Naive thymus-derived CD8-positive, alpha-beta T cell (primary cell): ENCODE measurements at places on chromosomes 1 and 21.

- peak; percentile 40 for DNase-seq
These were observed 4.6 kb downstream of the FCRLB start for GRCh38 chr1:161725908-161726472.

- no peak for DNase-seq
These were observed 198.3 kb downstream of the OLFM3 start for GRCh38 chr1:101798417-101798816.

DNA sequence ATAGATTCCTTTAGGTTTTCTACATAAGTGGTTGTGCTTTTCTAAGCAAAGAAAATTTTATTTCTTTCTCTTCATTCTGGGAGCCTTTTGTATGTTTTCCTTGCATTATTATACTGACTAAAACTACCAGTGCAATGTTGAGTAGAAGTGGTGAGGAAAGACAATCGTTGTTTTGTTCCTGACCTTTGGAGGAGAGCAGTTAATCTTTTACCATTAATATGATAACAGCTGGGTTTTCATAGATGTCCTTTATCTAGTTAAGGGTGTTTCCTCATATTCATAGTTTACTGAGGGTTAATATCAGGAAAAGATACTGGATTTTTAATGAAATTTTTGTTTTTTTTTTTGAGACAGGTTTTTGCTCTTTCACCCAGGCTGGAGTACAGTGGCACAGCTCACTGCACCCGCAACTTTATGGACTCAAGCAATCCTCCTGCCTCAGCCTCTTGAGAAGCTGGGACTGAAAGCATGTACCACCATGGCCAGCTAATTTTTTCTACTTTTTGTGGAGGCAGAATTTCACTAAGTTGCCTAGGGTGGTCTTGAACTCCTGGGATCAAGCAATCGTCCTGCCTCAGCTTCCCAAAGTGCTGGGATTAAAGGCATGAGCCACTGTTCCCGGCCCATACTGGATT is 9.0 kb upstream of the KCTD3 start:
- no peak for DNase-seq

GRCh38 chr21:37414292-37415253 is 48.0 kb downstream of the DYRK1A start:
- DNase-seq: no peak

GRCh38 chr1:68495532-68495931 is 1.4 kb downstream of the DEPDC1 start:
- no peak for DNase-seq

GRCh38 chr1:164787834-164788231 is 228.8 kb downstream of the PBX1 start:
- no peak for DNase-seq

DNA sequence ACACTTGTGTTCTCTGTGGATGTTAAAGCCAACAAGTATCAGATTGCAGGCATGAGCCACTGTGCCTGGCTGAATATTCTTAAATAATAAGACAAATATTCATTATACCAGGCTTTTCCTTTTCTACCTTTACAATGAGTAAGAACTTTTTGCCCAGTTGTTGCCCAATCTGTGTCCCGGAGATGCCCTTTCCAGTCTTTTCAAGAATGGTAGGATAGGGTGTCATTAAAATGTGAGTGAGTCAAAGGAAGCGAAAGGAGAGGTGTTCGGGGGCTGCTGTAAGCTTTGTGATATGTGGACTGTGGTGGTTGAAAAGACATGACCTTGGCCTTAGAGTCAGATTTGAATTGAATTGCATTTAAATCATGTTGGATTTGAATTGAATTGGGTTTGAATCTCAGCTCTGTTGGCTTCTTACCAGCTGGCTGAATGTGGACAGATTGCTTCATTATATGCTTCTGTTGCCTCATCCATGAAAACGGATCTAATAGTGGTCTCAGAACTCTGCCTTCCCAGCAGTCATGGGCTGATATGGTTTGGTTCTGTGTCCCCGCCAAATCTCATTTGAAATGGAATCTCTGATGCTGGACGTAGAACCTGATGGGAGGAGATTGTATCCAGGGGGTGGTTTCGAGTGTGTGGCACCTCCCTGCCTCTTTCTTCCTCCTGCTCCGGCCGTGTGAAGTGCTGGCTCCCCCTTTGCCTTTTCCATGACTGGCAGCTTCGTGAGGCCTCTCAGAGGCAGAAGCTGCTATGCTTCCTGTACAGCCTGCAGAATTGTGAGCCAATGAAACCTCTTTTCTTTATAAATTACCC is 22.7 kb upstream of the AADACL3 start:
- DNase-seq: no peak

GRCh38 chr21:43818685-43819084 is 29.3 kb downstream of the RRP1 start:
- DNase-seq: no peak

GRCh38 chr1:184739796-184740195 is 14.9 kb downstream of the EDEM3 start:
- no peak for DNase-seq

- no peak for DNase-seq
These were observed 164.4 kb upstream of the GORAB start for GRCh38 chr1:170367615-170368014.

DNA sequence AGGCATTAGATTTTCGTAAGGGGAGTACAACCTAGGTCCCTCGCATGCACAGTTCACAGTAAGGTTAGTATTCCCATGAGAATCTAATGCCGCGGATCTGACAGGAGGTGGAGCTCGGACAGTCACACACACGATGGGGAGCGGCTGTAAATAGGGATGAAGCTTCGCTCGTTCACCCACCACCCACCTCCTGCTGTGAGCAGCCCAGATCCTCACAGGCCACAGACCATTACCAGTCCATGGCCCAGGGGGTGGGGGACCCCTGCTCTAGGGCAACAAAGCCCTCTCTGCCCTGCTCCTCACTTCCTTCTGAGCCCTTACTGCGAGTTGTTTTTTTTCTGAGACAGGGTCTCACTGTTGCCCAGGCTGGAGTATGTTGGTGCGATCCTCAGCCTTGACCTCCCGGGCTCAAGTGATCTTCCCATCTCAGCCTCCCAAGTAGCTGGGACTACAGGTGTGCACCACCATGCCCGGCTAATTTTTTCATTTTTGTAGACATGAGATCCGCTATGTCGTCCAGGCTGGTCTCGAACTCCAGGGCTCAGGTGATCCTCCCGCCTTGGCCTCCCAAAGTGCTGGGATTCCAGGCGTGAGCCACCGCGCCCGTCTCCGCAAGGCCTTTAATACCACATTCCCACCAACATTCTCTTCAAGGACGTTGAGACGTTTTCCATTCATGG is 21.3 kb downstream of the TRPM2 start:
- DNase-seq: no peak

GRCh38 chr1:113223546-113223945 is 150.5 kb downstream of the LRIG2 start:
- no peak for DNase-seq

DNA sequence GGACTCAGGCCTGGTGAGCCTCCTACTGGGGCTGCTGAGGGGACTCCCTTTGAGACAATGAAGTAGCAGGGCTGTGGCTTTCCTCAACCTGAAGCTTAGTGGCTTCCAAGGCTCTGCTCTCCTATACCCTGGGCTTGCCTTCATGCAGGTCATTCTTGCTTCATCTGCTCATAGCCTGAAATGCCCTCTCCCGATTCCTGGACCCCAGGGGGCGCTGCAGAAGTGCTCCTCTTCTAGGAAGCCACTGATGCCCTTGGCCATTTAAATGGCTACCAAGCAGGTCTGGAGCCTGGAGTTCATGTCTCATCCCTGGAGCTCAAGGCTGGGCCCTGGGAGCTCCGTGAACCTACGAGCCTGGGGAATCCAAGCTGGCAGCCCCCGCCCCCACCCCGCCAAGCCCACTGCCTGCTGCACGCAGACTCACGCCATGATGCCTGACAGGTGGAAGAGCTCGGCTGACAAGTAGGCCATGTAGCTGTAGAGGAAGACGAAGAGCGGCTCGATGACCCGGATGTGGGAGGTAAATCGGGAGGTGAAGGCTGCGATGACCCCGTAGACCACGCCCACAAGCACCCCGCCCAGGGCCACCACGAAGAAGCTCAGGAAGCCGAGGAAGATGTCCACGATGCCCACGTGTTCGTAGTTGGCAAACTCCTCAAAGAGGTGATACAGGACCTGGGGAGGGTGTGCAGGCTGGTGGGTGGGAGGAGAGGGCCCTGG is 45.7 kb downstream of the SLC9A1 start:
- DNase-seq: no peak

GRCh38 chr1:243396876-243397275 is 141.0 kb downstream of the SDCCAG8 start:
- DNase-seq: no peak

GRCh38 chr21:40141621-40142020 is 274.4 kb downstream of the PCP4 start:
- DNase-seq: no peak

DNA sequence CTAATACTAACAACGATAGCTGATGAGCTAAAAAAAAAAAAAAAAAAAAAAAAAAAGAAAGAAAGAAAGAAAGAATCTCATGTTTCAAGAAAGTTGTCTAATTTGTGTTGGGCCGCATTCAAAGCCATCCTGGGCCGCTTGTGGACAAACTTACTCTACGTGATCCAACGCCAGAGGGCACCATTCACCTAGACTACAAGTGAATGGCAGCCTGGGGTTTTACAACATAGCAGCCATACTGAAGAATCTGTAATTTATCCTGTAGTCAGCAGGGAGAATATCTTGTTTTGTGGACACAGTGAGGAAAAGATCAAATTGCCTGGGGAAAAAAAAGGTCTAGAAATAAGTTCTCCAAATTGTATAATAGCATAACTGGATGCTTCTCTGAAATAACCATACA is 47.0 kb downstream of the CYP2J2 start:
- DNase-seq: peak; percentile 56
